ENCODE measurements at places on chromosomes 12 and 14.

GRCh38 chr14:53330441-53330840 is 177.3 kb upstream of the DDHD1 start:
- no peak for DNase-seq

- DNase-seq = no peak
Measured at GRCh38 chr14:95237958-95238340, 80.6 kb upstream of the DICER1 start.

GRCh38 chr12:84596266-84596665 is 316.3 kb downstream of the SLC6A15 start:
- DNase-seq = no peak

- no peak for DNase-seq
Measured at GRCh38 chr12:26833743-26834490, 923 bp upstream of the ITPR2 start.

- no peak for DNase-seq
Measured at GRCh38 chr12:80802652-80803400, 86.1 kb downstream of the MYF5 start.

DNA sequence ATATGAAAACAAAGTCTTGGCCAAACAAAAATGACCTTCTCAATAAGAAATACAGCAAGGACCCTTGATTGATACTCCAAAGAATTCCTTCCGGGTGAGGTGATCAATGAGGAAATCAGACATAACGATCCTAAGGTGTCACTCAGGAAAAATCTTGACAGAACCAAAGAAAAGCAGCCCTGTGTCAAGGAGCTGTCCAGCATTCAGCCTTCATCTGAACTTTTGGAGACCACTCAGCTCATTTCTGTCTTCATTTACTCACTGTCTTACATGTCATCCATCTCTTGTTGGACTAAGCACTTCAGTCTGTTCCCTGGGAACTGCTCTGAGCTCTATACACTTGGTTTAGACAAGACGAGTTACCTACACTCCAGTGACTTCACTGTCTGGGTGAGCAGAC is 179.9 kb downstream of the GRIN2B start:
- no peak for DNase-seq

GRCh38 chr14:66624336-66624937 is 116.5 kb downstream of the GPHN start:
- no peak for DNase-seq

GRCh38 chr14:103889313-103890051 is 38.8 kb upstream of the TDRD9 start:
- DNase-seq = no peak

Measured in skeletal muscle cell (primary cell).